ENCODE measurements at places on chromosomes 2 and 18. TPM values are rescaled to one million over a fixed set of nuclear protein-coding genes. Genes with fewer than 3 reads are reported as not detected.

Gene KCMF1
- total RNA-seq: 118 TPM

Gene ICA1L
- total RNA-seq: 1.8 TPM

Gene SGPP2
- total RNA-seq: not detected

Gene INHBB
- 0.28 TPM for total RNA-seq

Gene CIB4
- total RNA-seq: not detected

Gene COL5A2
- 257 TPM for total RNA-seq

Gene CXCR1
- total RNA-seq: not detected
